Activated CD8-positive, alpha-beta memory T cell treated with anti-CD3 and anti-CD28 coated beads for 48 hours (primary cell): ENCODE measurements at places on chromosomes 1 and 21.

DNA sequence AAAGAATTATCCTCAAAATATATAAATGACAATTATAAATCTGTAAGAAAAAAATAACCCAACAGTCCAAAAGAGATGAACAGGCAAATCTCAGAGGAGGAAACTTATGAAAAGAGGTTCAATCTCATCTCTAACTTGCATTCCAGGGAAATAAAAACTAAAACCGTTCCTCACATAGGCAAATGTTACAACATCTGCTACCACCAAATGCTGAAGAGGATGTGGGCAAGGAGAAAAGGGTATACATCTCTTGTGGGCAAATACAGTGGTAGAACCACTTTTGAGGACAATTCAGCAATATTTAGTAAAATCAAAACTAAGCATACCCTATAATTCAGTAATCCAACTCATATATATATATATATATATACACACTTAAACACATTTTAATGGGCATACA, 33.7 kb upstream of the SGIP1 start:
- DNase-seq: no peak

- DNase-seq: no peak
These were observed 100.9 kb downstream of the RIPK4 start for GRCh38 chr21:41665766-41666595.

- DNase-seq: no peak
These were observed 67.5 kb downstream of the UROD start for GRCh38 chr1:45079533-45079932.

GRCh38 chr1:172980456-172980855, 70.3 kb downstream of the TNFSF18 start:
- DNase-seq: no peak

DNA sequence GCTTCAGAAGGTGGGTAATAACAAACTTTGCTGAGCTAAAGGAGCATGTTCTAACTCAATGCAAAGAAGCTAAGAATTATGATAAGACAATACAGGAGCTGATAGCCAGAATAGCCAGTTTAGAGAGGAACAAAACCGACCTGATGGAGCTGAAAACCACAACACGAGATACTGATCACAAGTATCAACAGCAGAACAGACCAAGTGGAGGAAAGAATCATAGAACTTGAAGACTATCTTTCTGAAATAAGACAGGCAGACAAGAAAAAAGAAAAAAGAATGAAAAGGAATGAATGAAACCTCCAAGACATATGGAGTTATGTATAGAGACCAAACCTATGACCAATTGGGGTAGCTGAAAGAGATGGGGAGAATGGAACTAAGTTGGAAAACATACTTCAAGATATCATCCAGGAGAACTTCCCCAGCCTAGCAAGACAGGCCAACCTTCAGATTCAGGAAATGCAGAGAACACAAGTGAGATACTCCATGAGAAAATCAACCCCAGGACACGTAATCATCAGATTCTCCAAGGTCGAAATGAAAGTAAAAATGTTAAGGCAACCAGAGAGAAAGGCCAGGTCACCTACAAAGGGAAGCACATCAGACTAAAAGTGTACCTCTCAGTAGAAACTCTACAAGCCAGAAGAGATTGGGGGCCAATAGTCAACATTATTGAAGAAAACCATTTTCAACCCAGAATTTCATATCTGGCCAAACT, 20.5 kb downstream of the CD84 start:
- no peak for DNase-seq

DNA sequence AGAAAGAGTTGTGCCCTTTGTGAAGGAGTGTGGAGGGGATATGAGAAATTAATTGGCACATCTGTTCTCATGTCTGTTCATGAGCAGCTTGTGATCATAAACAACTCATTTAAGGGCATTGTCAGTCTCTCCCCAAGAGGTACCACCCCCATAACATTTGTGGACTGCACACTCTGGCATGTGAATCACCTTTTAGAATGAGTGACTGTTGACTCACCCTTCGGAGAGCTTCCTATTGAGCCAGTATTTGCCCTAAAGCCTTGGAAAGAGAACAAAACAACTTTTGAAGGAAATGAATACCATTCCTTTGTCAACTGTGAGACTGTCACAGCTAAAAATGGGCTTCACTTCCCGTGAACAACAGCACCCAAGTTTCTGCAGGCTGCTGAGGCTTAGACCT, 27.5 kb upstream of the MYSM1 start:
- DNase-seq: no peak

DNA sequence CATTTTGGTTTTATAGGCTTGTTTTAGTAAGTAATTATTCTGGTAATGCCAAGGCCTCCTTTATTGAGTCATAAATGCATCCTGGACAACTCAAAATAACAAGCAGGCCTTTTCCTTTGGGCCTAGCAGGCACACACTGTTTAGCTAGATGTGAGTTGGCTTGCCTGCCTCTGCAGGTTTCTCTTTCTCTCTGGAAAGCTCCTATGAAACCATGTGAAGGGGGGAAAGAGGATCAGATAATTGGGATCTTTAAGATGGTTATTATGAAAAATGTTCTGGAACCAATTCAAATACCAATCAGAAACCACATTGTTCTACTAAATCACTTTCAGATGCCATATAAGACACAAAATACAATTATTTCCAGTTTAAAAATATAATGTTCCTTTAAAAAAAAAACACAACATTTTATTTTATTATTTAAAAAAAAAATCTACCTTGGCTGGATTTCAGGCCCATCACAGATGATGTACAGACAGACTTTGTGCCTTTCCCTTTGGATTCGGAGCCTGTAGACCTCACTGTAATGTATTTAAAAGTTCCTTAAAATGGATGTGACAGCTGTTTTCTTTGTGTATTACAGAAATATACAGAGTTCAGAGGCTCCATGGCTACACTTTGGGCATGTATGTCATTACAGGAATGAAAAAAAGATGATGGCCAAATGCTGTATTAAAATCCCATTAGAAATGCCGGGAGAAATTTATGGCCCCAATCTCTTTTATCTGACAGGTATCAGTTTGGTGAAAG, 80.2 kb downstream of the NTMT2 start:
- DNase-seq: no peak

- no peak for DNase-seq
These were observed 1044.1 kb upstream of the B3GALT2 start for GRCh38 chr1:194230351-194231144.

GRCh38 chr1:191592039-191592438, 566.2 kb upstream of the RGS18 start:
- DNase-seq: no peak

DNA sequence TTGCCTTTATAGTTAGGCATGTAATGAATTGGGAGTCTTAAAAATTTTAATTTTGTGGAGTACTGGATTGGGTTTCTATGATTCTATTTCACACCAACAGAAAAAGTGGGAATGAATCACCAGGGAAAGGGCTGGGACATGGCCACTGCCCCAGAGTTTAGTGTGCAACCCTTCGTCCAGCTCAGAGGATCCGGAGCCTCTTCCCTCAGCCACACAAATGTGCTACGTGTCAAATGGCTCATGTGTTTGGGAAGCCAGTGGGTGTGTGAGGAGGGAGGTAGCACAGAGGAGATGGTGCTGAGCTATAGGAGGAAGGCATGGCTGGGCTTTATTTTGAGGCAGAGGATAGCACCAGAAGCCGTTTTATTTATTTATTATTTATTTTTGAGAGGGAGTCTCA, 247.3 kb downstream of the SIPA1L2 start:
- DNase-seq: no peak

DNA sequence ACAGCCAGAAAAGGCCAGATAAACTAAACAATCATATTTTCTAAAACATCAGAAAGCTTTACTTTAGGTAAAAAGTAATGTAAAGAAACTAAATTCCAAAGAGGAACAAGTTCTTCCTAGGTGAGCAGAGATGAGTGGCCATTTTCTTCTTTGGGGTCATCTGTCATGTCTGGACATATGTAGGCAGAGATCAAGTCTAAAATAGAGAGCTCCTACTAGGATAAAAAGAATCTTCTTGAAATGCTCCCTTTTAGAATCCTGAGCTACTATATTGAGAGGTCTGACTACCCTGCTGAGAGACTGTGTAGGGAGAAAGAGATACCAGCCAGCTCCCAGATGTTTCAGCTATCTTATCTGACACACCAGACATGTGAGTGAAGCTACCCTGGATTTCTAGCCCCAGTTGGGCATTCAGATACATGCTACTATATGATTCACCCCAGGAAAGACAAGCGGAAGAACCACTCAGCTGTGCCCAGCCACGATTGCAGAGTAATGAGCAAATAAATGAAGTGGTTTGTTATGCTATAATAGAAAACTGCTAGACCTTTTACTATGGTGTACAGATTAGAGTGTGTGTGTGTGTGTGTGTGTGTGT, 80.1 kb downstream of the TTLL7 start:
- no peak for DNase-seq

GRCh38 chr1:232921381-232921780, 29.0 kb upstream of the NTPCR start:
- no peak for DNase-seq

GRCh38 chr1:180631766-180632325, at the start of gene XPR1:
XPR1 (plus strand) TSS chr1:180632022; CDS start chr1:180632202, 180 bp downstream.
- DNase-seq: peak; percentile 92

DNA sequence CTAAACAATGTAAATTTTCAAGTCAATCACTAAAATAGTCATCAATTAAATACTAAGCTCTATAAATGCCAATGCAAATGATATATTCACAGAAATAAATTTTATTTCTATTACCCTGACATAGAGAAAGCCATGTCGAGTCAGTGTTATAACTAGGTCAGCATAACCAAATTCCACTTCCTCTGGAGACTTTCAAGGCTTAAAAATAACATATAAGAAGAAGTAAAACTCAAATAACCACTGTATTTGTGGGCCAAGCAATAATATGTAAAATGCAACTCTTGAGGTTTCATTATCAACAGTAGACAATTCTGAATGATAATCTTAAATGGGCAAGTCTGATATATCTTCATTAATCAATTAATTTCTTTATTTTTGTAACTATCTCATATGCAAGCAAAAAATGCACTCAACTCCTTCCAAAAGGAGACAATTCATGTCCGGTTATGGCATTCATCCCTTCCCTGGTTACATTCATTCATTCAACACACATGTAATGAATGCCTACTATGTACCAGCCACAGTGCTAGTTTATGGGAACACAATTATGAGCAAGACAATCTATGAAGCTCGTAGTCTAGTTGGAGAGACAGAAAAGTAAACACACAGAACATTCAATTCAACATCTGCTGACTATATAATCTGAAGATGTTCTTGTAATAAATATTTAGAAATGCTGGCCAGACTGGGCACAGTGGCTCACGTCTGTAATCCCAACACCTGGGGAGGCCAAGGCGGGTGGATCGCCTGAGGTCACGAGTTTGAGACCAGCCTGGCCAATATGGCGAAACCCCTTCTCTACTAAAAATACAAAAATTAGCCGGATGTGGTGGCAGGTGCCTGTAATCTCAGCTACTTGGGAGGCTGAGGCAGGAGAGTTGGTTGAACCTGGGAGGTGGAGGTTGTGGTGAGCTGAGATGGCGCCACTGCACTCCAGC, 37.1 kb upstream of the CAP1 start:
- no peak for DNase-seq
